ENCODE measurements at places on chromosomes 6 and 20. TPM values are rescaled to one million over a fixed set of nuclear protein-coding genes. Genes with fewer than 3 reads are reported as not detected.

- no peak for DNase-seq
Measured at GRCh38 chr20:35603695-35604448, 11.8 kb upstream of the SPAG4 start.

DNA sequence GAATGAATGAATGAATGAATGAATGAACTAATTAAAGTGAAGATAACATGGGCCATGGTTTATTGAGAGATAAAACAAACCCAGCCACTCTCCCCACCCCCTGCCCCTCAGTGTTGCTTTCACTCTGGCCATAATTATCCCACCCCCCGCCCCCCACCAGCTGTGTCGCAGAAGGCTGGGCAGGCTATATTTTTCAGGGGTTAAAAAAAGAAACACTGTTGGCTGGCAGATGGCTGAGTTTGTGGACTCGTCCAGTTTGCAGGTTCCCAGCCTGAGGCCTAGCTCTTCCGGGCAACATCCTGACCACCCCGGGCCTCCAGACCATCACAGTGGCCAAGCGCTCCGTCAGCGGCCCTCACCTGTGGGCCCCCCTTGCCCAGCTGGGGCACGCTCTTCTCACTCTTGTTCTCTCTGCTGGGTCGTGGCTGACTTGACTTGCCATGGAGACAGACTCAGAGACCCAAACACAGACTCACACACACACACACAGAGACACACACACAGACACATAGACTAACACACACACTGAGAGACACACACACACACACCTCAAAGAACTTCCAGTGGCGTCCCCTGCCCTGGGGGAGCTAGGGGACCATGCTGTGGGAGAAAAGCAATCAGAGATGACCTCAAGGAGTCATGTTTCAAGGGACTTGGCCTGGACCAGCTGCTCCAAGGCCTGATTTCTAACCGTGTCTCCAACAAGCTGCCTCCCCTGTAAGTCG is 2.2 kb upstream of the GRM4 start:
- DNase-seq, result peak; percentile 22

DNA sequence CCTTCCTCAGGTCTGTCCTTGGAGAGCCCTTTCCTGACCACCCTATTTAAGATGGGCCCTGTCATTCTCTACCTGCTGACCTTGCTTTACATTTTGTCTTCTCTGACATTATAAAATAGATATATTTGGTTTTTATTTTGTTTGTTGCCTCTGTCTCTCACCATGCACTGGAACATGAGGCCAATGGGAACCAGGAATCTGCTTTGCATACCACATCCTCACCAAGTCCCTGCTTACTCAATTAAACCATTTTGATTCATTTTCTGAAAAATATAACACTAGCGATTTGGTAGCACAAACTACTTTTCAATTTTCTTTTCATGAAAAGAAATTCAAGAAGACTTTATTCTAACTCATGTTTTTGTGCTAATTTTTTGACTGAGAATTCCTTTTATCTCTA is 32.8 kb upstream of the POPDC3 start:
- DNase-seq, result no peak

GRCh38 chr6:12516070-12516469 is 200.5 kb upstream of the PHACTR1 start:
- no peak for DNase-seq

DNA sequence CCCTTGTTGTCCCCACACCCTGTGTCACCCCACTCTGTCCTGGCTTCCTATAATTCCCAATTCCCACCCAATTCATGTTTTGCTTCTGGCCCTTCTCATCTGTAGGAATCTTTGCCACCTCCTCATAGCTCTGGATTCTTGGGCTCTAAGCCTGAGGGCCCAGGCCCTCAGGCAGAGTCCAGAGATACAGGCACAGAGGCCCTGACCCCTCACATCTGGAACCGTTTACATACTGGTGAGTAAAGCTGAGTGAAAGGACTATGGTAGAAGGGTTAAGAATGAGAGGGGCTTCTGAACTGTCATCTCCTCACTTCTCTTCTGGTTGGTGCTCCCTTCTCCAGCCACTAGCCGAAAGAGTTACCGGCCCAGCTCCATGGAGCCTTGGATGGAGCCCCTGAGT is 13.6 kb downstream of the PRRC2A start:
- DNase-seq, result no peak

DNA sequence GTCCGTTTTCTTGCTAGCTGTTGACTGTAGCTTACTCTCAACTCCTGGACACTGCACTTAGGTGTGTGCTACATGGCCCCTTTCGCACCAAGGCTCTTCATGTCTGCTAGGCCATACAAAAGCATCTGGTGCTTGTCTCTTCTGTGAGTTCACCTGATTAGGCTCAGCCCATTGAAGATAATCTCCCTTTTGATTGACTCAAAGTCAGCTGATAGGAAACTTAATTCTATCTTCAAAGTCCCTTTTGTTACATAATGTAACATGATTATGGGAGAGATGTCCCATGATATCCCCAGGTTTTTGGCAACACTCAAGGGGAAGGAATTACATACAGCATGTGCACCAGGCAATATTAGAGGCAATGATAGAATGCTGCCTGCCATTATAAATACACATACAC is 263.0 kb upstream of the JAG1 start:
- DNase-seq, result no peak

DNA sequence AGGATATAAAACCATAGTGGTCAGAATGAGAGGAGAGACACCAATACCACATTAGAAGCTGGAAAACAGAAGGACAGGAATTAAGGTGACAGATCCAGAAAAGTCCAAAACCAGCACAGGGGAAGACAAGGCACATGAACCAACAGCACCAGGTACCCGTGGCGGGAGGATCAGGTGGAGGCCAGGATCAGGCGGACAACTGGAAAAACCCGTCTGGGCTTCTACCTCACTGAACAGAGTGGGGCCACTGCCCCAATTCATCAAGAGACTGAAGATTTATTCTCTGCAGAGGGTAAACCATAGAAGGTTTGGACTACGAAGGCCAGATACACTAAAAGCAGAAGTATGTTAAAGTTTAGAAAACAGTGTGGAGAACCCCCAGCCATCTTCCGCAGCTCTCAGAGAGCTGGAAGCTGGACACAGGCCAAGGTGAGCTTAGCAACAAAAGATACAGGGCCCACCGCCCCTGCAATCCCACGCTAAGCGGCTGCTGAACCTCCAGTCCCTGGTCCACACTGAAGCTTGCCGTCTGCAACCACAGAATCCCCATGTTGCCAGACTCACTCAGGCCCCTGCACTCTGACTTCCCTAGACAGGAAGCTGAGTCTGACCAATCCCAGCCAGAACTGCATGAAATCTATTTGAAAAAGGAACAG is 29.9 kb downstream of the ABHD12 start:
- no peak for DNase-seq

GRCh38 chr6:68506911-68507310 is 128.2 kb upstream of the ADGRB3 start:
- no peak for DNase-seq

GRCh38 chr6:168177103-168177891 is 98.3 kb upstream of the FRMD1 start:
- DNase-seq, result no peak

- no peak for DNase-seq
Measured at GRCh38 chr20:32501709-32502108, 83.4 kb downstream of the NOL4L start.

DNA sequence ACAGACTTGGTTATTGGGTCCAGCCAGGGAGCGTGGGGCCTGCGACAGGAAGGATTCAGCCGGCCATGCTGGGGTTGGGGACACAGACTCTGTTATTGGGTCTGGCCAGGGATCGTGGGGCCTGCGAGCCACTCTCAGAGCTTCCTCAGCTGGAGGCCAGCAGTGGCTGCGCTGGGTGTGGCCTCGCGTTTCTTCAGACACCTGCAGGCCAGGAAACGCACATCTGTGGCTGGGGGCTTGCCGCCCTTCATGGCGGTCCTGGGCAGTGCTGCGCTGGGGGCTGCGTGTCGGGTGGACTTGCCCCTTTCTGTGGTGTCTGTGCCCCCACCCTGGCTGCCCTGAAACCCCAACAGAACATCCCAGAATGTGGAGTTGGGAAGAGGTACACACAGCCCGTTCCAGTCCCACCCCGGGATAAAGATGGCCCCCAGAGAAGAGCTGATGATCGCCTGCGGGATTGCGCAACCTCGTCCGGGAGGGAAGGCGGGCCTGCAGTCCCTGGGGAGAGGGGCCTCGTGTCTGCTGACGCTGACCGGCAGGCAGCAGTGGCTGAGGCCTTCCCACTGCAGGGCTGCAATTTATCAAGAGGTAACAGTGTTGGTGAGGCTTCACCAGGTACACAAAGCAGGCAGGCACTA is 16.9 kb upstream of the MTG2 start:
- DNase-seq, result no peak

DNA sequence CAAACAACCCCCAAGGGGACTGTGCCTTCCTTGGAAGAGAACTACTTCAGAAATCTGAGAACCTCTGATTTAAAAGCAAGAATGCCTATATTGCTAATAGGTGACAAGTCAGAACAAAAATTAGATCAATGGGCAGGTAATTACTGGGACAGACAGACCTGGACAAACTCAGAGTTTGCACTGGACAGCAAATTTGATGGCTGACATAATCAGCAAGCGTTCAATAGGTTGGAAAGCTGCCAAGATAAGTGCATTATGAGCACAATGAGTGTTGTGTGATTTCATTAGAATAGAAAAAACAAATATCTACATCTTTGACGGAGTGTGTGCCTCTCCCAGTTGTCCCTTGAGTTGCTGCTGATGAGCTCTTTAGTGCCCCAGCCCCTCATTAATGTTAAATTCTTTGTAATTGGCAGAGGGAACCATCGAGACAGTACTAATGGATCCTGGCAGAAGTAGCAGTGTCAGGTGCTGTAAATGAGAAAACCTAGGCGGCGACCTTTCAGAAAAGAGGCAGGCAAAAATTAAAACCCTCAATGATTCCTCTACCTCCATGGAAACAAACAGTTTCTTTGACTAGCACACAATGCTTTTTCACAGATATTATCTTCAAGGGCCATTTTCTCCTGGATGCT is 116.5 kb upstream of the COL21A1 start:
- no peak for DNase-seq

DNA sequence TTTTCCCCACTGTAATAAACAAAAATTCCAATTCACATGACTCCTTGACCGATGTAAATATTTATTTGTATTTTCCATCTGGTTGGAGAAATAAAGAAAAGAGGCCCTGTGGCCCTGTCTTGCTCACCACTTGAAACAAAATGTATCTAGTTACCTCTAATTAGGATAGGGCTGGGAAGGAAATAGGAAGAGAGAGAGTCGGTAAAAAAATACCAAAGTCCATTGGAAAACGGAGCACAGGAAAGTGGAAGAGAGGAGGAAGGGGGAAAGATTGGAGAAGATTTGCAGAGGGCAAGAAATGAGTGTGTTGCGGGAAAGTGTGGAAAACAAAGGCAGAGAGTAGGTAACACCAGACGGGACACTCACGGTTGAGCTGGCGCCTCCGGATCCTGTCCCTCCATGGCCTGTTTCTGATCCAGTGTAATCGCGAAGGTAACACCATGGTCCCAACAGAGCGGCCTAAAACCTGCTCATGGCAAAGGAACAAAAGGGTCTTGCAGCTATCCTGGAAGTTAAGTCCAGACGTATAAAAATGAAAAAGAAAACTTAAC is 105.8 kb upstream of the RIPOR2 start:
- DNase-seq, result no peak

The TCP11 gene
- total RNA-seq, result not detected

The CCR6 gene
- total RNA-seq, result 0.83 TPM

The L3MBTL3 gene
- 11.8 TPM for total RNA-seq

The HLA-DMB gene
- 208 TPM for total RNA-seq

The OR2J3 gene
- not detected for total RNA-seq

The MRS2 gene
- total RNA-seq, result 20.5 TPM

The SCRT2 gene
- not detected for total RNA-seq

Measured in lower lobe of right lung (tissue), 2 donors.